ENCODE measurements at places on chromosomes 3 and 15.
A peak's percentile ranks its signal among the peaks of the same experiment; 100 is the strongest.

GRCh38 chr3:80688814-80689213 is 921.0 kb upstream of the ROBO1 start:
- no peak for DNase-seq

DNA sequence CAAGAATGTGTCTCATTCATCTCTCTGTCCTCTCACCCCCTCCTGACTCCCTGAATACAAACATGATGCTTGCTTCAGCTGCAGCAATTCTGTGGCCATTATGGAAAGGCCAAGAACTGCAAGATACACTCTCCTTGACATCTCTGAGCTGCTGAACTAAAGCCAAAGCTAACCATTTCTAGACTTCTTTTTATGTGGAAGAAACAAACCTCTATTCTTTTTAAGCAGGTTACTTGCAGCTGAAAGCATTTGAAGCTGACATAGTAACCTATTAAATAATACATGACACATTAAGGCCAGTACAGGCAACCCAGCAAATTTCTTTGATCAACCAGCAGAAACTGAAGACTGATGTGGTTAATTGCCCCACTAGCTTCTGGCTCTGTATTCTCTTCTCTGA is 17.5 kb downstream of the FHIT start:
- no peak for DNase-seq

DNA sequence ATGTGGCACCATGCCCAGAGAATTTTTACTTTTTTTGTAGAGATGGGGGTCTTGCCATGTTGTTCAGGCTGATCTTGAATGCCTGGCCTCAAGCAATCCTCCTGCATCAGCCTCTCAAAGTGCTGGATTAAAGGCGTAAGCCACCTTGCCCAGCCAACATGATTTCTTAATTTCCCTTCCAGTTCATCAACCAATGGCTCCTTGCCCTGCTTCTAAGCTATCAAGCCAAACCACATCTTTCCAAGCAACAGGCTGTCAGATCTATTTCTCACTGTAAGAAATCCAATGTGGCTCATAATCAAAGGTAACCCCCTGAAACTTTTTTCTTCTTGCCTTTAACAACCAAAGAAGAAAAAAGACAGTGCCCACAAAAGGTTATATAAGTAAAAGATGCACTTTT is 204.2 kb upstream of the ICE2 start:
- DNase-seq = no peak

GRCh38 chr15:78868366-78868765 is 4.3 kb upstream of the MORF4L1 start:
- DNase-seq = no peak

DNA sequence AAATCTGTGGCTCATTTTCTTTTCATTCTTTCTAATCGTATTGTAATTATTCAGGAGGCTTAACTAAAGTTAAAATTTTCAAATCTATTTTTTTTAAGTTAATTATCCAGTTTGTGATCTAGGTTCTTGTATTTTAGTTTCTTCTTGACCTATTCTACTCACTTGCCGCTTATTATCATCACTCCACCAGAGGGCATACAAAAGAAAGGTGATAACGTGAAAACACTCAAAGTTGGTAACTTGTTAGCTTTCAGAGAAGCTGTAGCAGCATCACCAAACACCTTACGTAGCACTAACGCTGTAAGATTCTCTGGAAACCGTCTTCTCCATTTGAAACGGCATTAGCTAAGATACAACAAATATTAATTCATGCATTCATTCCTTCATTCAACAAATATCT is 4.8 kb downstream of the GNB4 start:
- DNase-seq = no peak

DNA sequence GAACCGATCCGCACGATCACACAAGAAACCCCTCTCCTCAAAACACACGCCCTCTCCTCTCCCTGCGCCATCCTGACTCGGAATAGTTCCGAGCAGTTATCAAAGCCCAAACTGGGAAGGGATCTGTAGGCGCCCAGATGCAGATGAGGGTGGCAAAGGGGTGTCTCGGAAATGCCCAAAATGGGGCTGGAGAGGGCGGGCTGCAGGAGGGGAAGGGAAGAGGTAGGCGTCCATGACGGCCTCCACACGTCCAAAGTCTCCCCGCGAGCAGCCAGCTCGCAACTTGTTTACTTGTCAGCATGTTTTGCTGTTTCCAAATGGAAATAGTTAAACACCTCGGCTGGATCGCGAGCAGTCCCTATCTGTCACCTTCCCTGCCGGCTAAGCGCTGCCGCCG is 1.5 kb downstream of the NTRK3 start:
- DNase-seq = no peak

- peak; percentile 65 for DNase-seq
Observed at GRCh38 chr3:169771497-169772304, 1.5 kb upstream of the MYNN start.
